ENCODE measurements at places on chromosomes 5 and 9. TPM values are rescaled to one million over a fixed set of nuclear protein-coding genes. Genes with fewer than 3 reads are reported as not detected.

ARID3C gene
- 0.31 TPM for total RNA-seq

NR2F1-AS1 gene
- not detected for total RNA-seq

MTX3 gene
- 10.3 TPM for total RNA-seq

CARTPT gene
- total RNA-seq = not detected

SPINK7 gene
- not detected for total RNA-seq

TMEM174 gene
- total RNA-seq = not detected

LECT2 gene
- total RNA-seq = not detected

DNA sequence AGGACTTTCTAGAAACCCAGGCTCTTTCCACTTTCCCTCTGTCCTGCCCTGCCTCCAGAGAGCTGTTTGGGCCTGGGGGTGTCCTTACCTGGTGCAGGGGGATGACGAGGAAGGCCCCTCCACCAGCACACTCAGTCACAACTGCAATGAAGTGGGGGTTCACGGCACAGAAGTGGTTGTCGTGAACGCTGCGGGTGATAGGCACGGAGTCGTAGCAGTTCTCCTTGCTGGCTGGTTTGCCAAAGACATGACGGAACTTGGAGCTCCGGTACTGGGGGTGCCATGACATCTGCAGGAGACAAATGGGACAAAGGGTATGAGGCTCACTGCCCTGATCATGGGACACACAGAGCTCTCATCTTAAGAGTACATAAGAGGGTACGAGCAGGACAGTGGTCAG lies 35.1 kb downstream of the CORO2A start:
- no peak for DNase-seq
- H3K27ac ChIP-seq = no peak overlapping the region
- H3K36me3 ChIP-seq = no peaks in the 10 kb centered on the region
- H3K4me1 ChIP-seq = peaks cover 19% of the 10 kb centered on the region
- H3K27me3 ChIP-seq = no peaks in the 10 kb centered on the region
- H3K4me3 ChIP-seq = no peak overlapping the region

GRCh38 chr5:116371935-116372334 lies 202.7 kb downstream of the SEMA6A start:
- no peaks in the 10 kb centered on the region for H3K36me3 ChIP-seq
- H3K27me3 ChIP-seq = no peaks in the 10 kb centered on the region
- H3K4me3 ChIP-seq = no peak overlapping the region
- H3K27ac ChIP-seq = no peak overlapping the region
- no peaks in the 10 kb centered on the region for H3K4me1 ChIP-seq

GRCh38 chr5:126865299-126865698 lies 88.4 kb downstream of the LMNB1 start:
- H3K27ac ChIP-seq = no peak overlapping the region
- no peak overlapping the region for H3K4me3 ChIP-seq
- H3K36me3 ChIP-seq = no peaks in the 10 kb centered on the region
- DNase-seq = no peak
- H3K27me3 ChIP-seq = no peaks in the 10 kb centered on the region
- peaks cover 9% of the 10 kb centered on the region for H3K4me1 ChIP-seq

DNA sequence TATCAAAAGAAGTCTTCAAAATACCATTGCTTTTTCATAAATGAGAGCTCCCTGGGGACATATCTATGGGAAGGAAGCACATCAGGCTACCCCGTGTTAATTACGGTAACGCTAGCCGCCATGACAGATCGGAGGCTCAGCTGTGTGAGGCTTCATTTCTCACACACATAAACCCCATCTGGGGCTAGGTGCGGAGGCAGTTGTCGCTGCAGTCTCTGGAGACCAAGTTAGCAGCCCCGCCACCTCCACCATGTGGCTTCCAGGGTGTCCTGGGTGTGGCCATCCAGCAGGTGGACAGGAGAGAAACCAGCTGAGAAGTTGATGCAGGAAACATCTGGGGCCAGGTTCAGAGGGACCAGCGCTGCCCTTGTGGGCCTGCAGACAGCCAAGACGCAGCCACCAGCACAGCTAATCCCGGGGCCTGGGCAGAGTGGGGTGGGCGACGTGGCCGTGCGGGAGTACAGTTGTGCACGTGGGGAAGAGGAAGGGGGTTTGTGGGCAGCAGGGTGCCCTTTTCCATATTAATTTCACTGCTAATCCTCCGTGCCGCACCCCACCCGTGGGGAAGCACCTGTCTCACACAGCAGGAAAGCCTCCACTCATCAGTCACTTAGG lies 426.5 kb downstream of the IRX1 start:
- no peak overlapping the region for H3K27ac ChIP-seq
- peaks cover 24% of the 10 kb centered on the region for H3K4me1 ChIP-seq
- H3K27me3 ChIP-seq = no peaks in the 10 kb centered on the region
- no peak overlapping the region for H3K4me3 ChIP-seq
- H3K36me3 ChIP-seq = no peaks in the 10 kb centered on the region
- no peak for DNase-seq

DNA sequence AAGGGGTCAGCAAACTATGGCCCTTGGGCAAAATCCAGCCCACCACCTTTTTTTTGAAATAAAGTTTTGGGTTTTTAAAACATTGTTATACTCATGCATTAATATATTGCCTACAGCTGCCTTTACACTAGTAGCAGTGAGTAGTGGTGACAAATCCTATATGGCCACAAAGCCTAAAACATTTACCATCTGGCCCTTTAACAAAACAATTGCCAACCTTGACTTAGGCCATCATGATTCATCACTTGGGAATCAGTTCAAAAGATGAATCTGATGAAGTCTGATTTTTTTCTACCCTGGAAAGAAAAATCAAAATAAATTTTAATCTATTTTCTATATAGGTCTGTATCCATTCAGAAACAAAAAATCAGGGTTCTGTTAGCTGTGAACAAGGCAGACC lies 484.9 kb downstream of the BNC2 start:
- H3K27me3 ChIP-seq = no peaks in the 10 kb centered on the region
- peaks cover 5% of the 10 kb centered on the region for H3K36me3 ChIP-seq
- no peaks in the 10 kb centered on the region for H3K4me1 ChIP-seq
- no peak overlapping the region for H3K4me3 ChIP-seq
- no peak for DNase-seq

All from natural killer cell treated with Interleukin-12 subunit alpha and Interleukin-12 subunit beta and Interleukin-15 and Interleukin-18, amount 100 ng/mL, for 72 hours (primary cell).